ENCODE measurements at places on chromosomes 5 and 9.

GRCh38 chr5:14410394-14411201 lies 171.0 kb upstream of the OTULINL start:
- peak; percentile 47 for DNase-seq

DNA sequence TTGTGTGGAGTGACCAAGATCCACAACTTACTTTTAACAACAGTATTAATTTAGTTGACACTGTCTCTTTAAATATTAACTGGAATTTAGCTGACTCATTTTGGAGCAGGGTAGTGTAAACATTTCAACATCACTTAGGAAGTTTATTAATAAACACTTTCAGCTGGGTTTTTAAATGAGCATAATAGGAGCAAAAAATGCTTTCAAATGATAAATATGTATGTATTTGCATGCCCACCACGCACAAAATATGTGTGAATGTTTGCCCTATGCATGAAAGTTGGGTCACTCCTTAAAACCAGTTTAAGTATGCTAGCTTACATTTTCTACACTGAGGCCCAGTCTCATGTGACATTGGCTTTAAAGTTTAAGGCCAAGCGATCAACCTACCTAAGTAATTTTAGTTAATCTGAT lies 2.9 kb downstream of the ZFAND5 start:
- DNase-seq: peak; percentile 30

DNA sequence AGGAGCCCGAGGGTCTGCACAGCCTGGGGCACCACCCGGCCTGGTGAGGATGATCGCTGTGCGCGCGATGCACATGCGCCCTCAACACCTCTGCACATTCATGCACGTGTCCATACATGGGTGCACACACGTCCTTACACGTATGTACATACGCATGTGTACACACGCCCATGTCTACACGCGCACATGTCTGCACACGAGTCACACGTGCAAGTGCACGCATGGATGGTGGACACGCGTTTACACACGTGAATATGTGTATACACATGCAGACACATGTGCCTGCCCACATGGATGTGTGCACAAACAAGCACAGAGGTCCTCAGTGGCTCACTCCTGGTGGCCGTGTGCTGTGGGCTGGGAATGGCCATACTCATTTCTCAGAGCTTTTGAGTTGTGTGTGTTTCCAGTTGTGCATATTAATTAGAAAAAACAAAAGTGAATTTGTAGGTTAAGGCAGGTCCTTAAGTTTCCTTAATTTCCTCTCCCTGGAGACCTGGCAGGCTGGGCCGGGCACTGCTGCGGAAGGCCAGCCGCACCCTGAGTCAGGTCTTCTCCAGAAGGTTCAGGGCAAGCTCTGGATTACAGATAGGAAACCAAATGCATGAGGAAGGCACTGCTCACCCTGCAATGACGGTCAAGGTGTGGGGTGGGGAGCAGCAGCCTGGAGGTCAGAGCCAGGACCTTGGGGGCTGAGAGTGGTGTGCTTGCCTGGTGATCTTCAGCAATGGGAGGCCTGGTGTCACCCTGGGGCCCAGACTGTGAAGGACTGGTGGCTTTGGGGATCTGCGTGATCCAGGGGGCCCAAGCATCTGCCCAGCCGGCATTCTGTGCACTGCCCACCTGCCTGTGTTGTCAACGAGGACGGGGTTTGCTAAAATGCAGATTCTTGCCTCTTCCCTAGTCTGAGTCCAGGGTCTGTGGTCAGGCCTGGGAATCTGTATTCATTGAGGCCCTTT lies 1.3 kb upstream of the RNU6ATAC start:
- no peak for DNase-seq

GRCh38 chr5:137734962-137735554 lies 831 bp downstream of the KLHL3 start:
- peak; percentile 54 for DNase-seq

GRCh38 chr5:139523635-139524445 lies 37.3 kb upstream of the UBE2D2 start:
- DNase-seq: no peak

GRCh38 chr5:72015103-72015548 lies 92.1 kb upstream of the MAP1B start:
- peak; percentile 85 for DNase-seq

DNA sequence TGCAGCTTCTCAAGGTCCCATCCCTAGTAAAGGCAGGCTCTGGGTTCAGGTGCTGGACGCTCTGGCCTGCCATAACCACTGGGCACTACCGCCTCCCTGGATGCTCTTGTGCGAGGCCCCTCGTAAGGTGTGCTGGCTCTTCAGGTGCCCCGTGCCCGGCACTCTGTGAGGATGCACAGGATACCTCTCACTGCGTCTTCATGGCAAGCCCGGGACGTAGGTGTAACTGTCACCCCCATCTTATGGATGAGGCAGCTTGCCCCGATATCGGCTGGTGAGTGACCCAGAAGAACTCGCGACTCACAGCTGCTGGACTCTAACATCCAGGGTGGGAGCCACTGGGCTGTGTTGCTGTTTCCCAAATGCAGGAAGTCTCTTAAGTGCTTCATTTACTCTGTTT lies 79.0 kb downstream of the GTF3C4 start:
- DNase-seq: no peak

DNA sequence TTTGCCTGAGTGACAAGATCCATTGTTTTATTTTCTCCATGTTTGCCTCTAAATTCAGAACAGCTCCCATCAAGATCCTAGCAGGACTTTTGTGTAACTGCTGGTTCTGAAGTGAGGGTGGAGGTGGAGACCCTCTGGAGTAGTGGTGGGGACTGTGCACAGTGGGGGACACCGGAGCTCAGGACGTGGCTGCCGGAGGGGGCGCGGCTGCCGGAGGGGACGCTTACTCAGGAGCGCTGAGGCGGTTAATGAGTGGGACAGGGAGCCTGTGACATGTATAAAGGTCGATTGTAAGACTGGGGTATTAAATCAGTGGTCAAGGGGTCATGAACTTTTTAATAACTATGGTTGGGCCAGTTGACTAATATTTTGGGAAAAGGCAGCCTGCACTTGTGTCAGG lies 127.0 kb upstream of the CACNA1B start:
- DNase-seq: no peak

DNA sequence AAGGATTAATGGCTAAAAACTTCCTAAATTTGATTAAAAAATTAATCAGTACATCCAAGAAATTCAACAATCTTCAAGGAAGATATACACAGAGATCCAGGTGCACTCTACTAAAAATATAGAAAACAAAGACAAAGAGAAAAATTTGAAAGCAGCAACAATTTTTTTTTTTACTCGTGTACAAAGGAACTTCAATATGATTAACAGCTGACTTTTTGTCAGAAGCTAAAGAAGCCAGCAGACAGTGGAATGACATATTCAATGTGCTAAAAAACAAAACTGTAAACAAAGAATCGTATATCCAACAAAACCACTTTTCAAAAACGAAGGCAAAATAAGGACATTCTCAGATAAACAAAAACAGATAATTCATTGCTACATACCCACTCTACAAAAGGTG lies 234.6 kb downstream of the FSTL4 start:
- no peak for DNase-seq

GRCh38 chr5:127967983-127968592 lies 115.5 kb upstream of the SLC12A2 start:
- no peak for DNase-seq

DNA sequence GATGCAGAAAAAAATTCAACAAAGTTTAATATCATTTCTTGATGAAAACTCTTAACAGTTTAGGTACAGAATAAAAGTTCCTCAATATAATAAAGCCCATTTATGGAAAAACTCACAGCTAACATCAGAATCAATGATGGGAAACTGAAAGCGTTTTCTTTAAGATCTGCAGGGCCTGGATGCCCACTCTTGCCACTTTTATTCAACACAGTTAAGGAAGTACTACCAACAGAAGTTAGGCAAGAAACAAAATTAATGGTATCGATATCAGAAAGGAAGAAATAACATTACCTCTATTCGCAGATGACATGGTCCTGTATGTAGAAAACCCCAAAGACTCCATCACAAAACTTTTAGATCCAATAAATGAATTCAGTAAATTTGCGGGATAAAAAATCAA lies 542.4 kb upstream of the RGMB start:
- no peak for DNase-seq

DNA sequence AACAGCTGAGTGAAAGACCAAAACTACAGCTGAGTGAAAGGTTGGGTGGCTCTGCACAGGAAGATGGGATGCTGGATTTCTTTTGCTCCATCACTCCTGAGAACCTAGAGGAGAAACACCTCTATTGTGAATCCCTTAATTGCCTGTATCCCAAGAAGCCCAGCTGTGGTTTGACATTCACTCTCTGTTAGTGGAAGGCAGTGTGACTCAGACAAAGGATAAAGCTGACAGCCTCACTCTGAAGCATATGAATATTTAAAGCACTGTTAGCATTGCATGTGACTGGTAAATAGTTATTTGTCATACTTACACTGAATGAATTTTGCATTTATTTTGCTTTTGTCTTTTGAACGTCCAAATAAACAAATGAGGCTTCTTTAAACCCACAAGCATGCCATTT lies 367.1 kb upstream of the RIOK2 start:
- DNase-seq: peak; percentile 35

GRCh38 chr9:131554087-131554842 lies 8.9 kb downstream of the PRRT1B start:
- DNase-seq: no peak

GRCh38 chr9:119839888-119840287 lies 470.7 kb upstream of the BRINP1 start:
- DNase-seq: no peak

GRCh38 chr9:16628413-16628812 lies 242.1 kb downstream of the BNC2 start:
- DNase-seq: no peak

GRCh38 chr5:35016174-35017051 lies 31.3 kb downstream of the AGXT2 start:
- DNase-seq: no peak

- no peak for DNase-seq
Observed at GRCh38 chr9:114249424-114250234, 73.3 kb upstream of the ORM1 start.

GRCh38 chr9:18154661-18155060 lies 319.3 kb upstream of the ADAMTSL1 start:
- DNase-seq: no peak

DNA sequence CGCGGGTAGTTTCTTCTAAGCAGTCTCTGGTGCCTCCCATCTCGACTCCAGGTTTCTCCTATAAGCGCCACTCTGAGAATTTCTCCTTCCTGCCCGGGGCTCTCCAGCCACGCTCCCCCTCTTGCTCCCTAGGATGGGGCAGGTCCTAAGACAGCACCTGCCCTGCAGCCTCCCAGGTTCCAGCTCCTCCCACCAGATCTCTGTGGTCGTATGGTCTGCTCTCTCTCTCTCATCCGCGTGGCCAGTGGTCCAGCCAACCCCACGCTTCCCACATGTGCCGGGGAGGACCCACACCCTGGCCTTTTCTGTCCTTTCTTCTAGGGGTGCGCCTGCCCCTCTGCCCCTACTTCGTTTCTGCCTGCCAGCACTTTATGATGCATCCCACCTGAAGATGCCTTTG lies 40.5 kb downstream of the MVB12B start:
- DNase-seq: no peak

GRCh38 chr5:179255527-179256327 lies 89.5 kb downstream of the ADAMTS2 start:
- no peak for DNase-seq

- peak; percentile 71 for DNase-seq
Observed at GRCh38 chr9:80789831-80790230, 899.5 kb downstream of the TLE1 start.

- peak; percentile 52 for DNase-seq
Observed at GRCh38 chr5:71537687-71538086, 49.5 kb upstream of the MCCC2 start.

DNA sequence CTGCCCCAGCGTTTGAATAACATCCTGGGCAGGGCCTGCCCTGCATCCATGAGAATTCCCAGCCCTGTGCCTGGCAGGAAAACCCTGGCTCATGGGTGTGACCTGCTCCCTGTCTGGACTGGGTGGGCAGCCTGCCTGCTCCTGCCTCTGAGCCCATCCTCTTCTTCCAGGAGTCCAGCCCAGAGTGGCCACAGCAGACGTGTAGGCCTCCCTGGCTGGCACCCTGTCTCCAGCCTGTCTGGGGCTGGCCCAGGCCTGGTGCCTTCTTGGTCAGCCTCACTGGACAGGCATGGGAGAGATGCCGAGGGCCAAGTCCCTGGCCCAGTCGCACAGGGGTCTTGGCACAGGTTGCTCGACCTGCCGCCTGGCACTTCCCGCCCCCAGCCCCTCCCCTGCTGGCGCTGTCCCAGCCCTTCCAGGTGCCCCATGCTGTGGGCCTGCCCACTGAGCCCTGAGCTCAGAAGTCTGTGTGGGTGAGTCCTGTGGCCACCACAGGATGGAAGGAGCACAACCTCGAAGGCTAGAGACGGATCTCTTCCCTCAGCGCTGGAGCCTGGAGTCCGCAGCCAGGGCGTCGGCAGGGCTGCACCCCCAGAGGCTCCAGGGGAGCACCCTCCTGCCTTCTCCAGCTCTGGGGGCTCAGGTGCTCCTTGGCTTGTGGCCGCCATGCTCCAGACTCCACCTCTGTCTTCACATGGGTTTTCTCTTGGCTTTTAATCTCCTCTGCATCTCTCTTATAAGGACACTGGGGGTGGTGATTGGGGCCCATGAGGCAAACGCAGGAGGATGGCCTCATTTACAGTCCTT lies 11.8 kb upstream of the COL5A1 start:
- no peak for DNase-seq

DNA sequence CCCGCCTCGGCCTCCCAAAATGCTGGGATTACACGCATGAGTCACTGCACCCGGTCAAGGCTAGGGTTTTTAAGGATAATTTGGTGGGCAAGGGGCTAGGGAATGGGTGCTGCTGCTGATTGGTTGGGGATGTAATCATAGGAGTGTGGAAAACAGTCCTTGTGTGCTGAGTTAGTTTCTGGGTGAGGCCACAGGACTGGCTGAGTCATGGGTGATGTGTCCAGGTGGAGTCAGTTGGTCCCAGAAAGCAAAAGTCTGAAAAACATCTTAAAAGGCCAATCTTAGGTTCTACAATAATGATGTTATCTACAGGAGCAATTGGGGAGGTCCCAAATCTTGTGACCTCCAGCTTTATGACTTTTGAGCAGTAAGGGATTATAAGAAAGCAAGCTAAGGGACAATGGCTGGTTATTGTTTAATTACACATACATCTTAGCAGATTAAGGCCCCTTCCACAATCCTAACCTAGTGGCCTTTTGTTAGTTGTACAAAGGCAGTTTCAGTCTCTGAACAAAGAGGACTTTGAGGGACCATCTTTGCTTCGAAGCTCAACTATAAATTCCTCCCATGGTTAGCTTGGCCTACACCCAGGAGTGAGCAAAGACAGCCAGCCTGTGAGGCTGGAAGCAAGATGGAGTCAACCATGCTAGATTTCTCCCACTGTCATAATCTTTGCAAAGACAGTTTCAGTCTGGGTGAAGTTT lies 5.5 kb upstream of the AOPEP start:
- DNase-seq: no peak

DNA sequence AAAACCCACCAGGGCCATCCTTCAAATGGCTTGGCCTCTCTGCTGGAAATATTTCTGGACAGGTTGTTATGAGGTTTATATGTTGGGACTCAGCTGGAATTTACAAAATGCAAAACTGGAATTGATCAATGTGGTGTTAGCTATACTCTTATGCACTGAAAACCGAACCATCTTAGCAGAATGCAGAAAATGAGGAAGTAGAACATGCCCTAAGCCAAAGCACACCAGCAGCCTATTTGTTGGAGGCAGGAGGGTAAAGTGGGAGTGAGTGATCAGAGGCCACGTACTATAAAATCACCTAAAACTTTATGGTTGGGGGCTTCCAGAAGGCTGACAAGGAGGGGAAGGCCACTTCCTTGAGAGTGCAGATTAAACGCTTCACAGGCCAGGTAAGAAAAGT lies 63.6 kb upstream of the C5orf63 start:
- DNase-seq: no peak

GRCh38 chr5:146079695-146080373 lies 25.5 kb downstream of the PLAC8L1 start:
- peak; percentile 2 for DNase-seq

All from astrocyte of the spinal cord (primary cell).